A549 treated with CORT108297 at 1 μM for 4 hours (cell line): ENCODE measurements at places on chromosomes 13 and 19. TPM values are rescaled to one million over a fixed set of nuclear protein-coding genes. Genes with fewer than 3 reads are reported as not detected.

The DIRAS1 gene
- 3.1 to 4.8 TPM (median 4.2 TPM) in 5 replicates for total RNA-seq

The OR10H1 gene
- total RNA-seq: not detected in 5 replicates

The TMEM86B gene
- 2.7 to 6.4 TPM (median 5.2 TPM) in 5 replicates for total RNA-seq

The ZNF837 gene
- total RNA-seq: 0.92 to 1.6 TPM (median 1.4 TPM) in 5 replicates

The LRG1 gene
- total RNA-seq: 0.07 to 0.25 TPM (median 0.09 TPM) in 4 of 5 replicates, not detected in the other

The ZNF442 gene
- total RNA-seq: not detected in 5 replicates

The LILRA6 gene
- 0.06 TPM in 1 of 5 replicates, not detected in the others for total RNA-seq
